Stimulated activated CD8-positive, alpha-beta memory T cell treated with anti-CD3 and anti-CD28 coated beads, Interleukin-15, amount 100 ng/mL, for 24 hours (primary cell): ENCODE measurements at places on chromosomes 4 and X.

- no peak for DNase-seq
These were observed at the start of gene EXOC1L for GRCh38 chr4:55819634-55820033. TSS of gene EXOC1L (plus strand) at chr4:55819790. CDS start at chr4:55820027, 237 bp downstream.

DNA sequence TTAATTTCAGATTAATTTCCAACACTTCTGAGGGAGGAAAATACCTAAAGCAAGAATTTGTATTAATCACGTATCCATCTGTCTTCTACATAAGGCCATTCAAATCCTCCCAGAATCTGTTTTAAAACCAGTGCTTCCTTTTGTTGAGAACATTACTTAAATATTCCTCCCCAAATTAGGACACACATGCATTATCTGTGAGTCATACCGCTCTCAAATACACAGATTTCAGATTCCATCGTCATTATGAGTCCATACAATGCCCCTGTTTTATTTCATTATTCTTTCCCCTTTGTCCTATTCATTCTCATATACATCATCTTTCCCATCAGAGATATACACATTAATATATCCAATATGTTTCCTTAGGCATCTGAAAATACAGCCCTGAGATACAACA lies 57.3 kb upstream of the PRSS12 start:
- no peak for DNase-seq

DNA sequence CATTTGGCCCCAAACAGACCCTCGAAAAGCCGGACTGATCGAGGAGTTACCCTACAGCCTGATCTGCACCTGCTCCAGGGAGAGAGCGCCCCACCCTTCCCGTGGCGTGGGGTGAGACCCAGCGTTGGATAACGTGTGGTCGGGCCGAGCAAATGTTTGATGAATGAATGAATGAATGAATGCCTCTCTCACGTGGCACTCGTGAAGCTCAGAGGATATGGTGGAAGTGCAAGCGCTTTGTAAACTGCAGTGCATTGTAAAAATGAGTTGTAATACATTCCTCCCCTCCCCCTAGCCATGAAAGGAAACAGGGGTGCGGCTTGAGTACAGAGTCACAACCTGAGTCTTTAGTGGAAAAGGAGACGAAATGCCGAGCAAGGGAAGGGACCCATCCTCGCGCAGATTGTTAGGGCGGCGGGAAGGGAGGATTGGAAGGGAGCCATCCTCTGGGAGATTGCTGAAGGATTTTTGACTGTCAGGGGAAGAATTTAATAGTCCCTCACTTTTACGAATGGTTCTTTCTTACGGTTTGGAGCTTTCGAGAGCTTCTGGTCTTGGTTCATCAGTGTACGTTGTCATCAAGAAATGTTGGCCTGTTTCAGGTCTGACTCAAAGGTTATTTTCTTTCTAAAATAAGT lies 772 bp upstream of the FBXW7 start:
- no peak for DNase-seq

GRCh38 chrX:130330706-130331105 lies 9.0 kb upstream of the SLC25A14 start:
- peak; percentile 1 for DNase-seq

- no peak for DNase-seq
These were observed 131.9 kb upstream of the GPRIN3 start for GRCh38 chr4:89439533-89439932.

GRCh38 chr4:9971711-9972110 lies 49.6 kb downstream of the SLC2A9 start:
- no peak for DNase-seq

DNA sequence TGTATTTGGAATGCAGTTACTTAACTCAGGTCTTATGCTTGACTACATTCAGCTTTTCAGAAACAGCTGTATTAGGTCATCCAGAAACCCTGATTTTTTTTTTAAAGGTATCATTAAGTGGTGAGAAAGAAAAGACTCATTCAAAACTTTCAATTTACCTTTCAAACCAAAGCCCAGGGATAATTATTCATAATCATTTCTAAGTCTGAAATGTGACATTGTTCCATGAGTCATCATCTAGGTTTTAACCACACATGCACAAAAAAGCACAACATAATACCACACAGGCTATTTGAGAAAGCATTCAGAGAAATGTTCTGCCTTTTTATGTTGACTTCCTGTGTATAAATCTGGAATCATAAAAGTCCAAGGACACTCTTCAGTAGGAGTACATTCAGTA lies 288.2 kb downstream of the IL1RAPL2 start:
- DNase-seq, result no peak

- no peak for DNase-seq
These were observed 166.2 kb downstream of the ATP10D start for GRCh38 chr4:47651231-47651630.

DNA sequence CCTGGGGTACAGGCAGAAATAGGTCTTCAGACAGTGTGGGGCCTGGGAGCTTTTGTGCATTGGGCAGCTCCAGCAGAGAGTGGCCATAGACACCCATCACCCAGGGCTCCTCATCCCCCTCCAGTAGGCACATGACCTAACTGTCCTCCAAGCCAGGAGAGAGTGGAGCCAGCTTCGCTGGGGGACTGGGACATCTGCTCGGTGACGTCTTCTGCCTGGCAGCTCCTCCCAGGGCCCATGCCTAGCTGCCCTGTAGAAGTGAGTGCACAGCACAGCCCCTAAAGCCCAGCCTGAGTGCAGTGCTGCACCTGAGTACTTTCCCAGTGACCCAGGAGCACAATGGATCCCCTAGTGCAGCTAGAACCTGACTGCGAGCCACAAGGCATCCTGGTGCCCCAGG lies 279.7 kb upstream of the SLC7A11 start:
- no peak for DNase-seq

DNA sequence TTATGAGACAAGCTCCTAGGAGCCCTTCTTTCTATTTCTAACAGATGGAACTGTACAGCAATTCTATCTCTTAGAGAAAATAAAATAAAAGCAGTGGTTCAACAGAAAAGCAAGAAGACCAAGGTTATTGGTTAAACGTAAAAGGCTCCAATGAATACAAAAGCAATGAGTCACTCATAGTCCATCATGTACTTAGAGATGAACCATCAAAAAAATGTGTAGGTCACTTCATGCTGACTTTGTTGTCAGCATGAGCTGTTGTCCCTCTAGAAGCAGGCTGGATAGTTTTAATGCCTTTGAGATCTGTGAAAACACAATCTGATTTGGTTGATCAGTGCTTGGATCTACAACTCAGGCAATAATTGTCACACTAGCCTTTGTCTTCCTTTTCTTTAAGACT lies 378.6 kb upstream of the ANXA10 start:
- no peak for DNase-seq

GRCh38 chr4:53059256-53059655 lies 197.1 kb downstream of the RASL11B start:
- DNase-seq, result no peak

- no peak for DNase-seq
These were observed 335.2 kb downstream of the TENM3 start for GRCh38 chr4:182578402-182578801.

GRCh38 chr4:72302981-72303704 lies 265.9 kb downstream of the ADAMTS3 start:
- DNase-seq, result no peak

DNA sequence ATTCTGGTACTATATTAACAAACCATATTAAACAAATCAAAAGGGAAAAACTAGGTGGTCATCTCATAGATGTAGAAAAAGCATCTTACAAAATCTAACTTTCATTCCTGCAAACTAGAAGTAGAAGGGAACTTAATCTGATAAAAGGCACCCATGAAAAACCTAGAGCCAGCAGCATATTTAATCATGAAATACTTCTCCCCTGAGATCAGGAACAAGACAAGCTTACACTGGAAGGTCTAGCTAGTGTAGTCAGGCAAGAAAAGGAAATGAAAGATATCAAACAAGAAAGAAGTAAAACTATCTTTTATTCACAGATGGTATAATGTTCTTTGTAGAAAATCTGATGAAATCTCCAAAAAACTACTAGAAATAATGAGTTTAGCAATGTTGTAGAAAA lies 41.2 kb downstream of the ATP10D start:
- no peak for DNase-seq

DNA sequence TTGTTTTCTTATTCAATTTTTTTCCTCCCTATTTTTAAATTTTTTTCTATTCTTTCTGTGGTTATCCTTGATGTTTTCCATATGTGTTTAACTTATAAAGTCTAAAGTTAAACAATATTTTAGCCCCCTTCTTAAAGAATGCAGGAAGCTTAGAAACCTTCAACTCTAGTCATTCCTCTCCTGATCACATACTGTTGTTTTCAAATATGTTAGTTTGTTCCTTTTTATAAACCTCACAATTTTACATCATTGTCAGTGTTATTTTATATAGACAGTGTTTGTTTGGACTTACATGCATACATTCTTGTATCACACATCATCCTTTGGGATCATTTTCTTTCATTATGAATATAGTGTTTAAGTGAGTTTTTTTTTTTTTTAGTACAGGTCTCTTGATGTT lies 31.6 kb downstream of the KANTR start:
- DNase-seq, result no peak

GRCh38 chr4:177265729-177266128 lies 43.9 kb upstream of the NEIL3 start:
- DNase-seq, result no peak

DNA sequence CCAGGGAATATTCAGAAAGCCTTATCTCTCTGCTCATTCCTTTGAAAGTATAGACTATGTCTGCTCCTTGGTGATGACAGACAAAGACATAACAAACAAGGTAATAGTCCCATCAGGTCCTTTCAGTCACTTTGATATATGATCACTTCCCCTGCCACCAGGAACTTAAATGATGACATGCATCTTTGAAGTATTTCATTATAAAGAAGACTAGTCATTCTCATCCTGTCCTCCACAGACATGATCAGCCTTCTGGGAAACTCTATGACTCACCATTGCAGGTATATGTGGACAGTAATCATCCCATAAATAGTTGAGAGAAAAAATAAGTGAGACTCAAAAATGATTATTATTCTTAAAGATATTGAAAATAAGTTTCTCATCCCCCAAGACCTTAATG lies 117.5 kb upstream of the VCX2 start:
- no peak for DNase-seq

DNA sequence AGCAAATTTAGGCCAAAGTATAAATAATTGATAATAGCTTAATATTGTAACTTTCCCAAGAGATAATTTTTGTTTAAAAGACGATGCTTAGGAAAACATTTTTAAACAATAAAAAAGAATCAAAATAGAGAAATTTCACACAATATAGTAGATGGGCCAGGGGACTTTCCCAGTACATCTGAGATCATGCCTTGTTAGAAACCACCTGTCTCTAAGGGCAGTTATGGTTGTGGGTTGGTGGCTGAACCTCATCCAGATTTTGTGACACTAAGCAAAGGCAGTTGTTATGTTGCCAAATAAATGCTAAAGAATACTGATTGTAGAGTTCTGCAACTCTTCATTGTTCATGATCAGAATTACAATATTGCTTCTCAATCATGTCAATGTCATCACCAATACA lies 270.6 kb downstream of the BANK1 start:
- no peak for DNase-seq

DNA sequence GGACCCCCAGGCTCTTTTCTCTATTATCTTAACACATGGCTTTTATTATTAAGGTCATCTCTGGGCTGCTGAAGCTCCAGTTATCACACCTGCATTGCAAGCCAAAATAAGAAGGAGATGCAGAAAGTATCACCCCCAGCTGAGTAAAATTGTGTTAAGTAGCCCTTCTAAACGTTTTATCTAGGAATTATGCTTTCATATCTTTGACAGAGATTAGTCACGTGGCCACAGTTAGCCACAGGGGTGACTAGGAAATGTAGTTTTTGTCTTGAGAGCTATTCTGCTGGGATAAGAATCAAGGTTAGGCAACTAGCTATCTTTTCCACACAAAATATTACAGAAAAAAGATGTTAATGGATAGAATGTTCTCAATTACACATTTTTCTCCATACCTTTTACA lies 102.1 kb downstream of the ANXA3 start:
- DNase-seq, result no peak

GRCh38 chr4:19348746-19349145 lies 903.0 kb upstream of the SLIT2 start:
- DNase-seq, result no peak

- DNase-seq, result no peak
These were observed 24.1 kb downstream of the FHL1 start for GRCh38 chrX:136171420-136171819.

DNA sequence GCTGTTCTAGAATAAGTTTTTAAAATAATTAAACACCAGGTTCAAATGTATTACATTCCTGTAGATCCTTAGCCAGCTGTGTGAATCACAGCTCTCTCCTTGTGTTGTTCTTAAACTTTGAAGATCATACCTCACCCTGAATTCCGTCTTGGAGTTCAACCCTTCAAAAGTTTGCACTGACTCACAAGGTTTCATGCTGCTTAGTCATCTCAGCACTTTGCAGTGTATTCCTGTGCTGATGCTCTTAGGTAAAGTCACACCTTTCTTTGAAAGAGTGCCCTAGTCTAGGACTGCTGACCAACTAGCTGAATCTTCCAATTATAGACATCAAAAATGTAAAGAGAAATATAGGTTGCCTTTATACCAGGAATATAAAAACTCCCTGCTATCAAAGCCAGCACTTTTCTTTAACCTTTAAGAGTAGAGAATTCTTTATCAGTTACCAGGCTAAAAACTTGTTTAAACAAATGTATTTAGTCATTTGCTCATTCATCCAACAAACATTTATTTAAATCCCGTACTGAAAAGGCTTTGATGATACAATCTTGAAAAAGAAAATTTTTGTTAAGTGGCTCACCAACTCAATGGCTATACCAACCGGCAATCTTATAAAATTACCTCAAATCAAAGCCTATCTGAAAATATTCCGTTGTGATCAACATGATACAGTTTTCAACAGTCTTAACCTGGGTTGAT lies 169.7 kb downstream of the RAP1GDS1 start:
- no peak for DNase-seq

GRCh38 chrX:104391906-104392305 lies 137.2 kb upstream of the ESX1 start:
- DNase-seq, result no peak

- DNase-seq, result no peak
These were observed 19.6 kb downstream of the PIGG start for GRCh38 chr4:518569-519083.

DNA sequence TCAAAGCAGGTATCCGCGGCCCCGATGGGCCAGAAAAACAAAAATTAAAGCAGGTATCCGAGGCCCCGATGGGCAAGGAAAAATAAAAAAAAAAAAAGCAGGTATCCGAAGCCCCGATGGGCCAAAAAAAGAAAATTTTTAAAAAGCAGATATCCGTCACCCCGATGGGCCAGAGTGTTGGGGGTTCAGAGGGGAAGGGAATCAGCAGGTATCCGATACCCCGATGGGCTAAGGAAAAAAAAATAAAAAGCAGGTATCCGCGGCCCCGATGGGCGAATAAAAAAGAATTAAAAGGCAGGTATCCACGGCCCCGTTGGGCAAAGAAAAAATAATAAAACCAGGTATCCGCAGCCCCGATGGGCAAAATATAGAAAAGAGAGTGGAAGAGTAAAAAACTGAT lies 289.0 kb downstream of the CHIC1 start:
- no peak for DNase-seq
